Bronchial epithelial cell (primary cell): ENCODE measurements at places on chromosomes 3 and 15. TPM values are rescaled to one million over a fixed set of nuclear protein-coding genes. Genes with fewer than 3 reads are reported as not detected.
A peak's percentile ranks its signal among the peaks of the same experiment; 100 is the strongest.

CYP8B1 gene
- not detected in 2 replicates for total RNA-seq

ERICH6 gene
- total RNA-seq, result under 0.01 TPM in 1 of 2 replicates, not detected in the other

NLGN1 gene
- total RNA-seq, result under 0.01 and 0.13 TPM in 2 replicates

PAQR9 gene
- total RNA-seq, result not detected in 2 replicates

SLC35G2 gene
- total RNA-seq, result 2.1 and 2.9 TPM in 2 replicates

IMPG2 gene
- total RNA-seq, result under 0.01 and 0.13 TPM in 2 replicates

DNA sequence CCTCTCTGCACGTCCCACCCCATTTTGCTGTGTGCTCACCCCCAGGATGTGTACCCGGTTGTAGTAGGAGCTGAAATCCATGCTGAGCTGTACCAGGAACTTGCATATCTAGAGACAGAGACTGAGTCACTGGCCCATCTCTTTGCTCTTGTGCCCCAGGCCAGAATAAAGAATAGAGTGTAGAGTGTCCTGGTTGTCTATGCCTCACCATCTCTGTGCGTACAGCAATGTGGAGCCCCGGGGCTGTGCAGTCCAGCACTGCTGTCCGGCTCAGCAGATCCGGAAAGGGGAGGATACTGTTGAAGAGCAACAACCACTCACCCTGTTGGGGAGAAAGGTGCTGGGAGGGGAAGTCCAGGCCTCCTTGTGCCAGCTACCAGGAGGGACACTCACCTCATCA, 2.6 kb downstream of the DALRD3 start:
- peak; percentile 50 for DNase-seq

DNA sequence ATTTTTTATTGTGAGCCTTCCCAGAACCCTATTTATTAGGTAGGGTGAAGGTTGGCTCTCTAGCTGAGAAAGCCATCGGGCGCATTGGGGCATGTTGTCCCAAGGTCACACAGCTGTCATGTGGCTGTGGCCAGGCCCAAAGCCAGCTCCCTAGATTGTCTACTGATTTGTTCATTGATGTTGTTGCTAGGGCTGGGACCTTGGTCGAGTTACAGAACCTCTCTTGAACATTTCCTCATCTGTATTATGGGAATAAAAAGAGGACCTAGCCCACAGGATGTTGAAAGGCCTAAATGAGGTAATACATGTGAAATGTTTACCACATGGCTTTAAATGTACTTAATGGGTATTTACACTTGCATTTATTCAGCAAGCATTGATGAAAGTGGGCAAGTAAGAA, 252.5 kb downstream of the SUCLG2 start:
- peak; percentile 4 for DNase-seq

DNA sequence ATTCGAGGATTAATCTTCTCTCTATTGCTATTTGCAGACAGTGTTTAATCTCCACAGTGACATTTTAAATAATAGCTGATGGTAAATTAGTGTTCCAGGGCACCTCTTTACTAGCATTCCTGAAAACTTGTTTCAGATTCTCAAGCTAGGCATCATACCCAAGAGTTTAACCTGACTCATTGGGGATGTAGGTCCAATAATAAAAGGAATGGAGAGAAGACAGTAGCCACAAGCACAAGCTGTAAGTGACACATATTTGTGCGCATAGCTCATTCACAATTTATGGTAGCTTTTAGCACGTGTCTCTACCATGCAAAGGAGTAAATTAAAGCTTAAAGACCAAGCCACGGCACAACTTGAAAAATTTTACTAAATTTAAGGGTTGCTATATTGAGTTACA, 171.3 kb upstream of the FAM3D start:
- DNase-seq, result no peak

- no peak for DNase-seq
Observed at GRCh38 chr15:83115410-83115809, 8.0 kb downstream of the TM6SF1 start.

- no peak for DNase-seq
Observed at GRCh38 chr3:18355832-18356231, 69.3 kb downstream of the SATB1 start.

DNA sequence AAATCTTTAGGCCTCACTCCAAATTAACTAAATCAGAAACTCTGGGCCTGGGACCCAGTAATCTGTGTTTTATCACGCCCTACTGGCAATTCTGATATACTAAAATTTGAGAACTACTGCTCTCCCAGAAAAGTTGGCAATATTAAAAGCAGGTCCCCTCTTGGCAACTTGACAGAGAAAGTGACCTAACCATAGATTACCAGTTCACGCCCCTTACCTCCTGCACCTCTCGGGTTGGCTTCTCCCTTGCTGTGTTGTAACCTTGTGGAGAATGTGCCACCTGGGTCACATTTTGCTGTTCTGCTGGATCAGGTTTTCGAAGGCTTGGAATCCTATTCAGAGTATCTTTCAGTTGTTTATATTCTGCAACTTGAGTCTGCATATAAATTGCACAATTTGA, 59.1 kb downstream of the GOLIM4 start:
- no peak for DNase-seq

DNA sequence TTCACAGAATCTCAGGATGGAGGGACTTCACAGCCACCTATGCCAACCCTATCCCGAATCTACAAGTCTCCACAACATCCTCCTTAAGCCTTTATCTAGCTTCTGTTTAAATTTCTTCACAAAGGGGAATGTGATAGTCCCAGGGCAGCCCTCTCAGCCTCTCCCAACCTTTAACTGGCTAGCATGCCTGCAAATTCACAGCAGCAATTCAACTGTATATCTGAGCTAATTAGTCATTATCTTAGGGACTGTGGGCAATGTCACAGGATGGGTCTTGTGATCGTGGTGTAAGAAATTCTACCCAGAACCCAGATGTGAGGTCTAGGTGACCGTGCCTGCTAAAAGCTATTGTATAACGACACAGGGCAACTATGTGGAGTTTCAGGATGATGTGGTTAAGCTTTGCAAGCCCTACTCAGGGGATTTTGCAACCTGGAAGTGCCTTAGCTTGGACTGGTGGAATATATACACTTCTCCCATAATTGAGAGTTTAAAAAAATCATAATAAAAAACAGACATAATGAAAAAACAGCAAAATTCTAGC, 65.5 kb upstream of the FBN1 start:
- DNase-seq, result no peak

DNA sequence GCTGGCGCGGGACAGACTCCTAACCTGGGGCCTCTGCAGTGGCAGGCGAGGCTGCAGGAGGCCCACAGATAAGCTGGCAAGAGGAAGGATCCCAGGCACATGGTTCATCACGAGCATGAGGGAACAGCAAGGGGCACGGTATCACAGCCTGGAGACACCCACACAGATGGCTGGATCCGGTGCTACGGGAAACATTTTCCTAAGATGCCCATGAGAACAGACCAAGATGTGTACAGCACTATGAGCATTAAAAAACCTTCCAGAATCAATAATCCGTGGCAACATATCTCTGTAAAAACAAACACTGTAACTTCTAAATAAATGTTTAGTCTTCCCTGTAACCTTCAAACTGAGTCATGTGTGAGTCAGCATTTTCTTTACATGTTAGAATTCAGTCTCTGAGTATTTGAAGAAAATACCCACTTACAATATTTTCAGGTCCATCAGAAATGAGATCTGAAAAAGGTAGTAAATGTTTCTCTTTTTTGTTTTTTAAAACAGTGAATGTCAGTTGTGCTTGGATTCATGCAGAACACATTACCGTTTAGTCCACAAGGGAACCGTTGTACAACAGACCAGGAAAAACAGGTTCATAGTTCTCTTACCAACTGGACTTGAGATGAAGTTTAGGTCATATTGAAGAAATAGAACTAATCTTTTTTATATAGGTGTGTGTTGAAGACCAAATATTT, 75.9 kb downstream of the BOC start:
- peak; percentile 81 for DNase-seq

DNA sequence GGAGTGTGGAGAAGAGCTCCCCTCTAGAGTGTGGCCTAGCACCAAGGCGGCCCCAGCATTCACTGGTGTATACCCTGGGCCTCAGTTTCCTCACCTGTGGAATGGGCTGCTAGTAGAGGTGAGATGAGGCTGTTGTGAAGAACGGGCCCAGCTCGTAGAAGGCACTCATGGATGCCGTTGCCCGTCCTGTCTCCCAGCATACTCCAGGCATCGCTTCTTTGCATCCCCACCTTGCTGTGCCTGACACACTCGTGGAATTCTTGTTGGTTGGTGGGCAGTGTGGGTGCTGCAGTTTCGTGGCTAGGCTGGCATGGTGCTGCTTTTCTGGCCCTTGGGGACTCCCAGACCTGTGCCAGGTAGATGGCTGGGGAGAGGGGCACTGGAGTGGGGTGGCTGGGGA, 76.7 kb downstream of the SMAD6 start:
- DNase-seq, result no peak

GRCh38 chr3:30500666-30501399, 105.6 kb upstream of the TGFBR2 start:
- DNase-seq, result no peak

GRCh38 chr15:69727121-69727924, 274.7 kb downstream of the RPLP1 start:
- DNase-seq, result no peak

DNA sequence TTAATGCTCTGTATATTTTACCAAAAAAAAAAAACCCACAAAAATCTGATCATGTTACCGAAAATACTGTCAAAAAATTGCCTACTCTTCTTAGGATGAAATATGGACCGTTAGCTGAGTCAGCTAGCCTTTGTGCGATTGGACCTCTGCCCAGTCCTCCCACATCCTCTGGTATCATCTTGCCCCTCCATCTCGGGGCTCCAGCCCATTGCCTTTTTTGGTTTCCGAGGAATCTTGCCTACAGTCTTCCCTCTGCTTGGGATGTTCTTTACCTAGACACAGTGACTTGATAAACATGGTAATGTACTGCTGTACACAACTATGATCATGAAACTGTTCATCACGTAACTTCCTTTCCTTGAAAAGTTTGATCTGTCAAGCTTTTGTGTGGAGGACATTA, 371.4 kb downstream of the SV2B start:
- DNase-seq, result no peak

DNA sequence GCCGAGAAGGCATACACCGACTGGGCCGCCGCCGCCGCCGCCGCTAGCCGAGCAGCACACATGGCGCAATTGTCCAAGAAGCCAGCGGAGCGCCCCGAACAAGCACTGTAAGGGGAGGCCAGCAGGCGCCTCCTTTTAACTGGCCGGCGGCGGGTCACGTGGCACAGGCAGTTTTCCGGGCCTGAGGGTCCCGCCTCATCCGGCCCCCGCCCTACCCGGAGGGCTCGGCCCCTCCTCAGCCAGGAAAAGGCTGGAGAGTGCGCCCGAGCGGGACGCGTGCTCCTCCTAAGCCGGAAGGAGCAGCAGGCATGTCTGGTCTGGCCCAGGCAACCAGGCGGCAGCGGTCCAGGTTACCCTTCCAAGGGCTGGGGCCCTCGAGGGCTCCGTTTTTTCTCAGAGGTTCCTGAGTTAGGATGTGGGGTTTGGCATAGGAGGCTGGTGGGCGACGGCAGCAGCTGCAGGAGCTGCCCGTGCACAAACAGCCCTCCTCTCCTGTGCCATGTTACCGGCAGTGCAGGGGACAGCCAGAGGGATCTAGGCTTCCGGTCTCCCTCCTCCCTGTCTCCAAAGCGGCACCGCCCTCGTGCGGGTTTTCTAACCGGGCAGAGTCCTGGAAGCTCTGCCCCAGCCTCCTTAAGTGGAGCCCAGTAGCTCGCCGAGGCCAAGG, at the start of gene GPX1:
TSS of gene GPX1 (minus strand) at position 137 of the 667 bp plus-strand sequence. CDS start at position 62, 75 bp downstream.
- peak; percentile 90 for DNase-seq

DNA sequence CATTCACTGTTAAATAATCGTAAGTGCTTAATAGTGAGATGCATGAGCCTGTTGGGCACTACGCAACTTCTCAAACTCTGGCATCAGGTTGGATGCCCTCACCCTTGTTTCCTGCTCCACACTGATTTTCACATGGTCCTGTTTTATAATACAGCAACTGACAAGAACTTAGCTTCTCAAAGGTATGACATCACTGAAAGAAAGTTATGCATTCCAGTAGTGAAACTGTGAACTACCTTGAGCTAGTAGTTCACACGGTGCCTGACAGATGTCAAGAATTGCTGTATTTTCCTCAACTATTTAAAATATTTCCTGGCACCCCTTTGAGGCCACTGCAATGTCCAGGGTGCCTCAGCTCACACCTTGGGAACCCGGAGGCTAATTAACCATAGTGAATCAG, 327.5 kb downstream of the RORA start:
- DNase-seq, result no peak

DNA sequence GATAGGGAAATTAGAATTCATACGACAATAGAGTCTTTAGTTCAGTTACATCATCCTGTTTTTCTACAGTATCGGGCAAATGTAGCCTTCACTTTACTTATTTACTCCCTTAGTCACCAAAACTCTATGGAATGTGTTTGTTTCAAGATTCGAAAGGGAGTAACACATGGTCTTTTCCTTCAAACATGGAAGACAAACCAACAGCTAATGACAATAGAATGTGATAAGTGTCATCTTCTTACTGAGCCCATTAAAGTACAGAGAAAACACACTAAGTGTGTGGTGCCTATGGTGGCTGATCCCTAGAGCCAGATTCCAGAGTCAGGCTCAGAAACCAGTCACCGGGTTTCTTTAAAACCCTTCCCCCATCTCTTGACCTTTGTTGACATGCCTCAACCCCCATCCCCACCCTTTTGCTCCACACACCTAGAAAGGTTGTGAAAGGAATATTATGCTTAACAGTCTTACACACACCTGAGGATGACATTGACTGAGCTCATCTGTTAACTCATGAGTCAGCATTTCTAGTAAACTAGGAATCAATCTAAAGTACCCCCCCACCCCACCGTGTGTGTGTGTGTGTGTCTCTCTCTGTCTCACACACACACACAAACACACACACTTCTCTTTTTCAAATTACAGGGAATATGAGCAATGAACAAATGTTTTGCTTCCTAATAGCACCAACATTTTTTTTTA, 549.6 kb upstream of the CCDC54 start:
- DNase-seq, result peak; percentile 73

DNA sequence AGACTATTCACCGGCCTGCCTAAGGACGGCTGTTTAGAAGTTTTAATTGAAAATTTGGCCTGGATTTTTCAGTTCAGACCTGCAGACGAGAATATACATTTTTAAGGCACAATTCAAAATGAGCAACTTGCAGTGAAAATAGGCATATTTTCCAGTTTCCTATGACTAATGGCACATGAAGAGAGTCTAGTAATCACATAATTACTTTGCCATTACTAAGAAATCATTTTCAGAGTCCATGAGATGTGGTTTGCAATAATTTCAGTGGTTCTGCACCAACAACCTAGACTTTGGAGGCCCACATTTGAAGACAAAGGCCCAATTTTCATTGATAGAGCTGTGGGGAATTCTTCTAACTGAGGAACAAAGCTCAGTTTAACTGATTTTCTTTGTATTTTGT, 205.3 kb downstream of the SOX2 start:
- DNase-seq, result peak; percentile 23

GRCh38 chr3:129341331-129342141, 62.9 kb downstream of the HMCES start:
- no peak for DNase-seq
